CD4-positive, CD25-positive, alpha-beta regulatory T cell (primary cell): ENCODE measurements at places on chromosomes 11 and 22. TPM values are rescaled to one million over a fixed set of nuclear protein-coding genes. Genes with fewer than 3 reads are reported as not detected.

The FXYD2 gene
- total RNA-seq, result 4.0 TPM

The ZNF202 gene
- total RNA-seq, result 14.6 TPM

DNA sequence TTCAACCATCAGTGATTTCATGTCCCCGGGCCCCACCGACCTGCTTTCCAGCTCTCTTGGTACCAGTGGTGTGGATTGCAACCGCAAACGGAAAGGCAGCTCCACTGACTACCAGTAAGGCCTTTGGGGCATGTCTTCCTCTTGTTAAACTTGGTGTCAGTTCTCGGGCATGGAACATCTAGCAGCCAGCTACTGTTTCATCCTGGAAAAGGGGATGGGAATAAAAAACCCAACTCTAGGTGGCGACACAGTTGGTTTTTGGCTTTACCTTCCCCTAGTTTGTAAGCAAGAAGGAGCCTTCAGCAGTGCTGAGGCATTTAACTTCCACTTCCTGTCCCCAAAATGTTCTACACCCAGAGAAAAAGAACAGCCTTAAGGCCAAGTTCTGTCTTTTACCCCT lies 76.7 kb downstream of the BMAL1 start:
- no peak for DNase-seq

- DNase-seq, result no peak
Measured at GRCh38 chr11:45025716-45026492, 75.2 kb upstream of the TP53I11 start.

DNA sequence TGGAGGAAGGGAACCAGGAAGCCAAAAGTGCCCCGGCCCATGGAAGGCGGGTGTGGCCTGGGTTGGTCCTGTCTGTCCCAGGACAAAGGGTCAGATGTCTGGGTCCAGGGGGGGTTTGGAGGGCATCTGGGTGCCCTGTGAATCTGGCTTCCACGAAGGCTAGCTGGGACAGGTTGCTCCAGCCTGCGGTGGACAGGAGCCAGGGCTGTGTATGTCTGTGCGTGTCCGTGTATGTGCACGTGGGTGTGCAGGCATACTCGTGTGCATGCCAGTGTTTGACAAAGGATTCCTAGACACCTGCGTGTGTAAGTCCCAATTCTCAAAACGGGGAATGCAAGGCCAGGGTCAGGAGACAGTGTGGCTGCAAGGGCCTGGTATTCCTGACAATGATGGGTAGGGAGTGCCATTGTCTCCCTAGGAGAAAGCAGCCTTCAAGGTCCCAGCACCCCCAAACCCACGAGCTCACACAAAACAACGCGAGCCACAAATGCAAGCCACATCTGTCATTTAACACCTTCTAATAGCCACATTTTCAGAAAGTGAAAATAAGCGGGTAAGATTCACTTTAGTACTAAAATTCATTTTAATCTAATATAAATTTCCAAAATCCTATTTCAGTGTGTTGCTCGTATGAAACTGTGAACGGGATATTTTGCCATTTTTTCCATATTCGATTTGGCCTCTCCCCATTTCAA lies 78.4 kb upstream of the WNT7B start:
- DNase-seq, result no peak

GRCh38 chr22:48576333-48577013 lies 1251.2 kb downstream of the BRD1 start:
- DNase-seq, result no peak

DNA sequence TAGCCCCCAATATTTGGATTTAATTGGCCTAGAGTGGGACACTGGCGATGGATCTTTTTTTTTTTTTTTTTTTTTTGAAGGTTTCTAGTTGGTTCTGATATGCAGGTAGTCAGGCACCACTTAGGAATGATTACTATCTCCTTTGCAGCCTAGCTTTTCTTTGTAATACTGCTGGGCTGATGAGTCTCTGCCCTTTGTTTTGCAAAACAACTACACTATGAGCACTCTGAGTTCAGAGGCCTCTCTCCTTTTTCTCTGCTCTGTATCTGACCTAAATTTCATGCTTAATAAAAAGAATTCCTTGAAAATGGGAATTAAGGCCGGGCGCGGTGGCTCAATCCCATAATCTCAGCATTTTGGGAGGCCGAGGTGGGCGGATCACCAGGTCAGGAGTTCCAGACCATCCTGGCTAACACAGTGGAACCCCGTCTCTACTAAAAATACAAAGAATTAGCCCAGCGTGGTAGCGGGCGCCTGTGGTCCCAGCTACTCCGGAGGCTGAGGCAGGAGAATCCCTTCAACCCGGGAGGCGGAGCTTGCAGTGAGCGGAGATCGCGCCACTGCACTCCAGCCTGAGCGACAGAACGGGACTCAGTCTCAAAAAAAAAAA lies 1312.3 kb downstream of the FAM181B start:
- DNase-seq, result no peak

DNA sequence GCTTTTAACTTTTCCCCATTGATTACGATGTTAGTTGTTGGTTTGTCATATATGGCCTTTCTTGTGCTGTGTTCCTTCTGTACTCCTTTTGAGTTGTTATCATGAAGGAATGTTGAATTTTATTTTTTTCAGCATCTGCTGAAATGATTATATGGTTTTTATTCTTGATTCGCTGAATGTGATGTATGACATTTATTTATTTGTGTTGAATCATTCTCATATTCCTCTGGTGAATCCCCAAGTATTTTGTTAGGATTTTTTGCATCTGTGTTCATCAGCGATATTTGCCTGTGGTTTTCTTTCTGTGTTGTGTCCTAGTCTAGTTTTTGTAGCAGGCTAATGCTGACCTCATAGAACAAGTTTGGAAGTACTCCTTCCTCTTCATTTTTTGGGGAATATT lies 78.2 kb downstream of the GGT1 start:
- DNase-seq, result no peak
